ENCODE measurements at places on chromosomes 2 and 18.
A peak's percentile ranks its signal among the peaks of the same experiment; 100 is the strongest.

- DNase-seq = no peak
These were observed at the start of gene LONRF2 for GRCh38 chr2:100321866-100322820. LONRF2 (minus strand) TSS chr2:100322501; CDS start chr2:100322093, 408 bp downstream.

GRCh38 chr2:210199186-210199765 is 26.0 kb downstream of the ACADL start:
- peak; percentile 50 for DNase-seq

DNA sequence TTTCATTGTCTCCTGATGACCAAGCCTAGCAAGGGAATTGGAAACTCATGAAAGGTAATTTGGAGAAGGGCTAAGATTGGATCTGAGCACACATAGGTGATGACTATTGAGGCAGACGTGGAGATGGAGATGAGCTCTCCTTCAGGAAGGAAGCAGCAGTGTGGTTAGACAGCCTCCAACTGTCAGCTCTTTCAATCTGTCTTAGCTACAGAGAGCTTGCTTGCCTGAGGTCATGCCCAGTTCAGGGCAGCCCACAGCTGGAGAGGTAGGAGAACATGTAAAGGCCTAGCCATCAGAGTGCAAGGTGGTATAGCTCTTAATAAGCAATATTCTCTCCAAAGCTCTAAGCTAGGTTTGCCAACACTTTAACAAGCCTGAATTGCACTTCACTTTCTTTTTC is 79.2 kb downstream of the THSD7B start:
- no peak for DNase-seq

DNA sequence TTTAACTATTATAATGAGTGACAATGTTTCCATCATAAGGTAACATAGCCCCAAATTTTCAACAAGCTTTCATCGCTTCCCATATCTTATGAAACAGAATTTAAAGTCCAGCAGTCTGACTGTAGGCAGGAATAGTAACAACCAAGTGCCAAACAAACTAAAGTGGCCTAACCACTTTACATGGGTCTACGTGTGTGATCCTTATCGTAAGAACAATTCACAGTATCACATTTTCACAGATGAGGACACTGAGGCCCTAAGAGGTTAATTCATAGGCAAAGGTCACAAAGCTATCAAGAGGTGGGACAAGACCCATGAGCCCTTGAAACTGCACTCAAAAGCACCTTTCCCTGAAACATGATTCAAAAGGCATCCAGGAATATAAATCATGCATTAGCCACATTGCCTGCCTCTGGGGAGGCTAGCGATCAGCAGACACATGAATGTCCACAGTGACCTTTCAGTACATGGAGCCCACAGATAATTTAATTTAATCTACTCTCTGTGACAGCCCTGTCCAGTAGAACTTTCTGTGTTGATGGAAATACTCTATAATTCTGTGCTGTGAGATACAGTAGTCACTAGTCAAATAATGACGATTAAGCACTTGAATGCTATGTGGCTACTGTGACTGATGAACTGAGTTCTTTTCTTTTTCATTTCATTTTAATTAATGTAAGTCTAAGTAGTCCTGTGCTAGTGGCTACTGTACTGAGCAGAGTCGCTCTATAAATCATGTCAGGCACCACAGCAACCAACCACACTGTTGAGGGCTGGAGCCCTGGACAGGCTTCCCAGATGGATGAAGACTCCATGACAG is 30.3 kb downstream of the KIDINS220 start:
- no peak for DNase-seq

- no peak for DNase-seq
These were observed 142.1 kb upstream of the PKDCC start for GRCh38 chr2:41905597-41906337.

- no peak for DNase-seq
These were observed 458.8 kb downstream of the SETBP1 start for GRCh38 chr18:45139478-45139877.

GRCh38 chr2:161370981-161371380 is 45.1 kb upstream of the TBR1 start:
- DNase-seq = no peak

GRCh38 chr2:28512607-28512965 is 16.7 kb downstream of the PLB1 start:
- no peak for DNase-seq

DNA sequence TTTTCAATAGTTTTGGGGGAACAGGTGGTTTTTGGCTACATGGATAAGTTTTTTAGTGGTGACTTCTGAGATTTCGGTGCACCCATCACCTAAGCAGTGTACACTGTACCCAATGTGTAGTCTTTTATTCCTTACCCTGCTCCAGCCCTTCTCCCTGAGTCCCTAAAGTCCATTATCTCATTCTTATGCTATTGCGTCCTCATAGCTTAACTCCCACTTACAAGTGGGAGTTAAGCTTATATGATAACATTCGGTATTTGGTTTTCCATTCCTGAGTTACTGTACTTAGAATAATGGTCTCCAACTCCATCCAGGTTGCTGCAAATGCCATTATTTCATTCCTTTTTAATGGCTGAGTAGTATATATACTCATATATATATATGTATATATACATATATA is 90.9 kb upstream of the ACSL3 start:
- no peak for DNase-seq

- DNase-seq = no peak
These were observed 137.2 kb downstream of the CELF4 start for GRCh38 chr18:37428288-37428974.

DNA sequence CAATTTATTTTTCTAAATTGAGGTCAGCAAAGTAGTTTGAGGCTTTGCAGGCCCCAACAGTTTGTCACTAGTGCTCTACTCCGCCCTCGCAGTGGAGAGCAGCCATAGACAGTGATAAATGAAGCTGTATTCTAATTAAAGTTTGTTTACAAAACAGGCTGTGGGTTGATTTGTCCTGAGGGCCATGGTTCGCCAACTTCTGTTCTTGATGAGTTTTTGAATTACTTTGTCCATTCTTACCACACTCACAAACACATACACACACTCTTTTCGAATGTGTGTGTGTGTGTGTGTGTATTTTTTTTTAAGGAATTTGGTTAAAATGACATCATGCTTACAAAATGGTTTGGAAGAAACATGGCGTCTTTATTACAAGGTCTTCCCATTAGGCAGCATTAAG is 68.6 kb downstream of the MTCL1 start:
- DNase-seq = no peak

GRCh38 chr2:105845976-105846375 is 101.3 kb downstream of the NCK2 start:
- DNase-seq = no peak

DNA sequence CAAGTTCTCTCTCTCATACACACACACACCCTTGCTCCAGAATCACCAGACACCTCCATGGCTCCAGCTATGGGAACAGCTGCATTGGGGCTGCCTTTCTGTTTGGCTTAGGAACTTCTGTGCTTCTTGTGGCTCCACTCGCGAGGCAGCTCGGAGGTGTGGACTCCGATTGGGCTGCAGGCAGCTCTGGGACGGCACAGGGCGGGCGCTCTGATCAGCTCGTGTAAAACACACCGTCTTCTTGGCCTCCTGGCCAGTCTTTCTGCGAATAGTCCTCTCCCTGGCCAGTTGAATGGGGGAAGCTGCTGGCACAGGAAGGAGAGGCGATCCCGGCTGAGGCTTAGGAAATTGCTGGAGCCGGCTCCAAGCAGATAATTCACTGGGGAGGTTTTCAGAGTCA is 22.4 kb downstream of the FOSL2 start:
- no peak for DNase-seq

- no peak for DNase-seq
These were observed 74.2 kb upstream of the MC4R start for GRCh38 chr18:60446821-60447220.

GRCh38 chr18:32714571-32715148 is 58.2 kb downstream of the KLHL14 start:
- peak; percentile 37 for DNase-seq

DNA sequence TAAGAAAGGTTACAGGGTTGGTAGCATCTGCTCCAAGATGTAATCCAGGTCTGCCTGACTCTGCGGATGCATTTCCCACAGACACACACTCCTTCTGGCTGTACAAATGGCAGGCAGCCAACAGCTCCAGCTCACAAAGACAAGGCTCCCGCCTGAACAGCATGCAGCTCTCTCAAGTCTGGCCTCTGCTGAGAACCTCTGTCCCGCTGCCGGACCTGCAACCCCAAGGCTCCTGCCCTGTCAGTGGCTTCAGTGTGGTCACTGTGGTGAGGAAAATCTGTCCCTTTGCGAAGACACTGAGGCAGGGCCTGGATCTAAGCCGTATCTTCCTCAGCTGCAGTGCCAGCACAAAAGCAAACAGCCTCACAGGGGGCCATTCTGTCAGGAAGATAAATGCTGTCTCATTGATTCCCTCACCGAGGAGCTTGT is 469.3 kb upstream of the MEX3C start:
- DNase-seq = peak; percentile 61

DNA sequence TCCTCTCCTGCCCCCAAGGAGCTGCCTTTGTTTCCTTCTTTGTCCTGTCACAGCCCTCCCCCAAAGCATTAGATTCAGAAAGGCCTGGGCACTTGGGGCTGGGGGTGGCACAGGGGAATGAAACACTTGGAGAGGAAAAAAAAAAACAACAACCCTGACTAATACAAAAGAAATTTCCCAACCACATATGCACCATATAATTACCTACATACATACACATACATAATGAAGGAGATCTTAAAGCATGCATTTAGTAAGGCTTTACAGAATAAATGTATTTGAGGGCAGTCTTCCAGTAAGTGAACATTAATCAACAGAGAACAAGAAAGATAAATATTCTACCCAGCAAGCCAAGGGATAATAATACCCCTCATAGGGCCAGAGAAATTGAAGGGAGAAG is 70.0 kb upstream of the PPP1CB start:
- DNase-seq = no peak
